Uterus (tissue), 4 donors: ENCODE measurements at places on chromosomes 7 and 10. TPM values are rescaled to one million over a fixed set of nuclear protein-coding genes. Genes with fewer than 3 reads are reported as not detected.

DNA sequence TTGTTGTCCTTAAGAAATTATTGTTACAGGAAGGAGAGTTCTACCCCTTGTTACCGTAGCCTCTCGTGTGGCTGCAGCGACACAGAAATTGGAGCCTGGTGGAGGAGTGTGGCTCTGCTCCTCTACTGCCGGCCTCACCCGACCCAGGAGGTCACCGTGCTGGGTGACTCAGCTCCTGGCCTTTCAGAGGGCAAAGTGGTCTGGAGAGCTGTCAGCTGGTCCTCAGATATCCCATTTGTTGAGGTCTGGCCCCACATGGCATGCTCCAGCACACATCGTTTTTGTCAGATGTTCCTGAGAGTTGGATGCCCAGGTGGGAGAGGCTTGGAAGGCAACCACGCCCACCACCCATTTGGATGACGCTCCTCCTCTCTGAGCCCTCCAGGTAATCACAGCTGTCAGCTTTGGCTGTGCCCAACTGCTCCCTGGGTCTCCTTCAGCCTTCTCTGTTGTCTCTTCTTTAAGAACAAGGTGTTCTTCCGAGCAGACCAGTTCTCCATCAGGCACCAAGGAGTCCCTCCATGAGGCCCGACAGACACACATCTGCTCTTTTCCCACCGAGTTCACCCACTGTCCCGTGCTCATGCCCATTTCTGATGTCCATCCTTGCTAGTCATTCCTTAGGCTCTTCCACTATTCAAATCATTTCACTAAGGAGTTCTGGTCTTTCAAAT, 80.3 kb downstream of the RAMP3 start:
- no peak for DNase-seq

MOGAT3 gene
- total RNA-seq, result not detected

- peak; percentile 31 for DNase-seq
Observed at GRCh38 chr7:46557295-46557711, 636.2 kb upstream of the IGFBP3 start.

DNA sequence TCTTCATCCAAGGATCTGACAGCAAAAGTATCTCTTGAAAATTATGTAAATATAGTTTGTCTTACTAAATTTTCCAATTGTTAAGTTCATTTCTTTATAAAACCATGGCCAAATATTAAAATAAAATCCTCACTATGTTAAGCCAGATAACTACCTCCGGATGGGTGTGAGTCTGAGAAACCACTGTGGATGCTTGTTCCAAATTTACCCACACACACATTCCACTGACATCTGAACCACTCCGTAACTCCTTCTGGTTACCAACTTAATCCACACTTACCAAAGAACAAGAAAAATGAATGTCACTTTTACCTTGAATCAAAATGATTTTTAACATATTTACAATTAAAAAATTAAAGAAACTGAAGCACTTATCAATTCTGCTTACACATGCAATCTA, 19.7 kb downstream of the CYTH3 start:
- no peak for DNase-seq

GRCh38 chr7:148726385-148726784, 27.7 kb downstream of the CUL1 start:
- DNase-seq, result no peak

GRCh38 chr7:50695026-50695425, 87.7 kb downstream of the GRB10 start:
- no peak for DNase-seq

MYOZ1 gene
- total RNA-seq, result not detected

- DNase-seq, result peak; percentile 57
Observed at GRCh38 chr7:128398016-128398840, 11.6 kb downstream of the IMPDH1 start.

- no peak for DNase-seq
Observed at GRCh38 chr10:112210666-112211065, 27.1 kb upstream of the GPAM start.

LIPM gene
- total RNA-seq, result not detected

CPXM2 gene
- 48.2 TPM for total RNA-seq

ICA1 gene
- total RNA-seq, result 33.0 TPM

DNA sequence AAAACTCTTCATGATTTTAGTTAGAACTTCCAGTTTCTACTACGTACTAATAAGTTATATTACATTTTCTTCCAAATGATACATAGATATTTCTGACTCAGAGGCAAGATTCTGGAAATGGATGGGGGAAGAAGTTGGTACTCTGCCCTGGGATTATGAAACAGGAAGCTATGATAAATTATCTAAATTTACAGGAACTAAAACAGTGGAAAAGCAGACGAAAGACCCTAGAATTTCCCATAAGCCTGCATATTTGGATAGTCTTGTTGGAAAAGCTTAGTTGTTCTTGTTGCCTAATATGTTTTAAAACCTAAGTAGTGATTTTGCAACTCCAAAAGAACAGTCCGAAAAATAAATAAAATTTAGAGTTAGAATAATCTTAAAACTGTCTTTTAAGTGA, 21.8 kb downstream of the CFAP69 start:
- DNase-seq, result no peak

- no peak for DNase-seq
Observed at GRCh38 chr10:121433965-121434364, 164.3 kb downstream of the FGFR2 start.

DNA sequence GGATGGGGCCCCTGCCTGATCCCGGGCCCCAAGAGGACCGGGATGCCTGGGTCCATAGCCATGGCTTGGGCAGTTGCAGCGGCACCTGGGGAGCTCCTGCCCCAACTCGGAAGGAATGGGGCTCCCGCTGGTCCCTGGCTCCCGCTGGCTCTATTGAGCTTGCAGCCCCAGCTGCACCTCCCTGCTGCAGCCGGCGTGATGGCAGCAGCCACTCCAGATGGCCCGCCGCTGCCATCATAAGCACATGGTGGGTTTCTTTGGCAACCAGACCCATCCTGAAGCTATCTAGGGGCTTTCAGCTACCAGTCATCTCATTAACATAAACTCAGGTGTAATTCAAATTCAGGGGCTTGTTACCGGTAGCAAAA, 11.1 kb upstream of the DNMBP start:
- no peak for DNase-seq

GIMAP5 gene
- 103 TPM for total RNA-seq

DNA sequence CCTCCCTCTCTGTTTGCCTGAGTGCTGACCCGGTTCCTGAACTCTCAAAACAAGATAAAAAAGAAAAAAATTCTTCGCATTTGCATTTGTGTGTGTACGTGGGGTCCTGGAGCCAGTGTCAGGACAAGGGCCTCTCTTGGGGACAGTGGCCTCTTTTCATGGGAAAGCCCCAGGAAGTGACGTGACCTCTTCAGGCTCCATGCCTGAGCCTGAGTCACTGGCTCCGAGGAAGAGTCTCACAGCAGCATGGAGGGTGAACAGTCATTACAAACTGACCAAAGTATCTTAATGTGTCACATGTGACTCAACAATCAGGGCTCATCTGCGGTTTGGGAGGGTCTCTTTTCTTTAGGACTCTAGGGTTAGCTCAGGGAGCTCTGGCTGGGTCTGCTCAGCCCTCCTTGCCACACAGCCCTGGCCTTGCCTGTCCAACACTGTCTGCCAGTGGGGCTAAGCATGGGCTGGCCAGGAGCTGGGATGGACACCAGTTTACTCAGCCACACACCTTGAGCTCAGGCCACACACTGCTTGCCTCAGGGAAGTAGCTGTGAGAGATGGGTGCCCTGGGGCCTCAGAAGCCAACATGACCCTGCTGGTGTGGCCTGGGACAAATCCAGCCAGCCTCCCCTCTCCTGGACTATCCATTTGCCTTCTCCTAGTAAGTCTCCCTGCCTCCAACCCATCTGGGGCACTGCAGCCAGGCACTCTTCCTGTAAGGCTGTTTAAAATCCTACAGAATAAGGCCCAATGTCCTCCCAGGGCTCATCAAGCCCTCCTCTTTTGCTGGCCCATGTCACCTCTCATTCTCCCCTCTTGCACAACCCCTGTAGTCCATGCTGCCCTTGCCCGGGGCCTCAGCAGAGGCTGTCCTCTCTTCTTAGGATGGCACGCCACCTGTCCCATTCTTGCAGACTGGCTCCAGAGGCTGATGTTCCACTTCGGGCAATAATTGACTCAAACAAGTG, 10.5 kb downstream of the TMEM273 start:
- peak; percentile 38 for DNase-seq
